Osteoblast (primary cell): ENCODE measurements at places on chromosomes 7 and 10.

DNA sequence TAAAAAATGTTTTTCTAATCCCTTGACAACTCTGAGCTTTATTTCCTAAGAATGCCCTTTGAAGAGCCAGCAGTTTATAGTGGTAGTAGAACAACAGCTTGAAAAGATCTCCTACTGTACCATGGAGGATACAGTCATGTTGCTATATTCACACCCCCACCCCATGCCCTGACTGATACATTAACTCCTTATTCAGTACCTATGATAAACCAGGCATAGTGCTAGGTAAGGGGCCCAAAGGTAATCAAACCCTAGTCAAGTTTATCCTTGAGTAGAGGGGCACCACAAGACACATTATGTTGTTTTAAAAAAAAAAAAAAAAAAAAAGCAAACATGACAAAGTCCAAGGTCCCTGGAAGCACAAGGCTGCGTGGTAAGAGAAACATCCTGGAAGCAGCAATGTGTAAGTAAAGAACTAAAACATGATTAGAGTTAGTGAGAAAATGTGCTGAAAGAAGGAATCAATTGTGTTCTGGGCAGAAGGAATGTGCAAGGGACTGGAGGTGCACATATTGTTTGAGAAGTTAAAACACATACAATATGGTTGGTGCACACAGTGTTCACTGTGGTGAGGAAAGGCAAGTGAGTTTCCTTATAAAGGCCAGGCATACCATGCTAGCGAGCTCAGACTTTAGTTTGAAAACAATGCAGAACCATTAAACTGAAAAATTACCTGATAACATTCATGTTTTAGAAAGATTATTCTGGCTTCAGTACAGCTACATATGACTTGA lies 51.2 kb downstream of the PDE1C start:
- H3K36me3 ChIP-seq: peaks cover 9% of the 10 kb centered on the region
- H3K4me1 ChIP-seq: peaks cover 4% of the 10 kb centered on the region
- H3K4me3 ChIP-seq: no peak overlapping the region
- no peaks in the 10 kb centered on the region for H3K27me3 ChIP-seq
- no peak overlapping the region for H3K27ac ChIP-seq
- no peak for DNase-seq

DNA sequence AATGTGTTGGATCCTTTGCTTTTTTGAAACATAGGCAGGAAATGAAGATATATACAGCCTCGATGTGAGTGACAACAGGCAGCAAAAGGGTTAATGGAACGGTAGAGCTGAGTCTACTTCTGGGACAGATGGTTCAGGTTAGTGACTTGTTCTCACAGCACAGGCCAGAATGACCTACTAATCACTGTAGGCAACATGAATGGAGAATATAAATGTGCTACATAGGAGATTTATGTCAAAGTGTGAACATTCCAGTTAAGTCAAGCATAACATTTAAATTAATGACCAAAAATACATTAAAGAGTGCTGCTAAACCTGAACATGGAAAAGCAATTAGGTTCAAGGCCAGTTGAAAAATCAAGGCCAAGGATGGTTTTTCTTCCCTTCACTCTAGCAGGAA lies 235.2 kb downstream of the POU6F2 start:
- no peaks in the 10 kb centered on the region for H3K4me1 ChIP-seq
- no peaks in the 10 kb centered on the region for H3K36me3 ChIP-seq
- no peak overlapping the region for H3K27ac ChIP-seq

DNA sequence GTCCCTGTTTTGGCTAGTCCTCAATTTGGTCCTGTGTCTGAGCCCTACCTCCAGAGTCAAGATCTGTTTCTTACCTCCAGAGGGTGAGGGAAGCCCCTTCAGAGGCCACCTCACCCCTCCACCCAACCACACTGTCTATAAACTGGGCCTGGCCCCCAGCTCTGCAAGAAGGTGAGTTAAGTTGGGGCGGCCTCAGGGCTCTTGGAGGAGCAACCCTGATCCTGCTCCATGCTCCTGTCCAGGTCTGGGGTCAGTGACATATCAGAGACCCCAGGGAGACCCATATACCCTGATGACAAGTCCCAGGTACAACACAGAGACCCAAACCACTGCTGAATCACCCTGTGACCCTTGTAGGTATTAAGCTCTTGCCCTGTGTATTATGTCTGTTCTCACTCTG lies 69.5 kb downstream of the MYL10 start:
- DNase-seq: peak; percentile 31
- H3K27me3 ChIP-seq: peaks cover 30% of the 10 kb centered on the region
- no peaks in the 10 kb centered on the region for H3K4me1 ChIP-seq
- H3K36me3 ChIP-seq: no peaks in the 10 kb centered on the region

GRCh38 chr7:42380401-42380800 lies 143.4 kb upstream of the GLI3 start:
- peaks cover 7% of the 10 kb centered on the region for H3K27me3 ChIP-seq
- H3K27ac ChIP-seq: no peak overlapping the region
- H3K4me3 ChIP-seq: no peak overlapping the region
- H3K4me1 ChIP-seq: peaks cover 4% of the 10 kb centered on the region
- DNase-seq: no peak

- DNase-seq: no peak
- H3K36me3 ChIP-seq: no peaks in the 10 kb centered on the region
- H3K4me3 ChIP-seq: no peak overlapping the region
- no peak overlapping the region for H3K27ac ChIP-seq
- no peaks in the 10 kb centered on the region for H3K4me1 ChIP-seq
- peaks cover 3% of the 10 kb centered on the region for H3K27me3 ChIP-seq
Observed at GRCh38 chr7:140534743-140535142, 55.4 kb upstream of the MKRN1 start.

DNA sequence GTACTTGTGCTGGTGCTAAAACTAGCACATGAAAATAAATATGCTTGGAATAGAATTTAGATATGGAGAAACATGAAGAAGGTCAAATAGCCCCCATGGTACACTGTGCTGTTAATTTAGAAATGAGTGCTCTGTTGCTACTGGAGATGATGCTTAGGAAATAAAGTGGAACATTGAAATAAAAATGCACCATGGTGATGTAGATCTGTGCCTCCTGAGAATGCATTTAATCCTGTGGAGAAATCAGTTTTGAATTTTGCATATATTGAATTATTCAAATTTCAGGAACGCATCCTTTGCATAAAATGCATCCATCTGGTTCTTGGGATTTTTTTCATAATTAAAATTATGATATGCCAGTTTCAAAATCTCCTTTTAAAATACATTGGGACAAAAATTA lies 44.5 kb downstream of the PLEKHA8 start:
- H3K36me3 ChIP-seq: no peaks in the 10 kb centered on the region
- H3K4me1 ChIP-seq: peaks cover 14% of the 10 kb centered on the region
- no peak overlapping the region for H3K4me3 ChIP-seq
- H3K27me3 ChIP-seq: no peaks in the 10 kb centered on the region
- DNase-seq: no peak

- H3K27ac ChIP-seq: no peak overlapping the region
- no peaks in the 10 kb centered on the region for H3K27me3 ChIP-seq
- H3K36me3 ChIP-seq: no peaks in the 10 kb centered on the region
- no peak overlapping the region for H3K4me3 ChIP-seq
- peak; percentile 89 for DNase-seq
- peaks cover 11% of the 10 kb centered on the region for H3K4me1 ChIP-seq
Observed at GRCh38 chr10:58044072-58044471, 223.6 kb downstream of the IPMK start.

DNA sequence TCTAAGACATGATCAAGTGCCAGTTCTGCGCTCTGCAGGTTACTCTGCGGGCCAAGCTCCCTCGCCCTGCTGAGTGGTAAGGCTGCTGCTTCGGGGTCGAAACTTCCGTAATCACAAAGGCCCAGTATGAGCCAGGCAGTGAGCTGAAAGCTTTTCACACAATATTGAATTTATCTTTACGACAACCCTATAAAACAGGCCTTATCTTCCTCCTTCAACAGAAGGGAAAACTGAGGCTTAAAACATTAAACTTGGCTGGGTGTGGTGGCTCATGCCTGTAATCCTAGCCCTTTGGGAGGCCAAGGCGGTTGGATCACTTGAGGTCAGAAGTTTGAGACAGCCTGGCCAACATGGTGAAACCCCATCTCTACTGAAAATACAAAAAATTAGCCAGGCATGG lies 83.3 kb downstream of the FAM107B start:
- no peak overlapping the region for H3K4me3 ChIP-seq
- no peaks in the 10 kb centered on the region for H3K27me3 ChIP-seq
- H3K36me3 ChIP-seq: no peaks in the 10 kb centered on the region
- H3K4me1 ChIP-seq: peaks cover 8% of the 10 kb centered on the region

- peak overlapping the region; percentile 92 for H3K4me3 ChIP-seq
- peak; percentile 49 for DNase-seq
- no peaks in the 10 kb centered on the region for H3K36me3 ChIP-seq
- peaks cover 12% of the 10 kb centered on the region for H3K4me1 ChIP-seq
Observed at GRCh38 chr10:18659819-18660535, 746 bp downstream of the ARL5B start.

DNA sequence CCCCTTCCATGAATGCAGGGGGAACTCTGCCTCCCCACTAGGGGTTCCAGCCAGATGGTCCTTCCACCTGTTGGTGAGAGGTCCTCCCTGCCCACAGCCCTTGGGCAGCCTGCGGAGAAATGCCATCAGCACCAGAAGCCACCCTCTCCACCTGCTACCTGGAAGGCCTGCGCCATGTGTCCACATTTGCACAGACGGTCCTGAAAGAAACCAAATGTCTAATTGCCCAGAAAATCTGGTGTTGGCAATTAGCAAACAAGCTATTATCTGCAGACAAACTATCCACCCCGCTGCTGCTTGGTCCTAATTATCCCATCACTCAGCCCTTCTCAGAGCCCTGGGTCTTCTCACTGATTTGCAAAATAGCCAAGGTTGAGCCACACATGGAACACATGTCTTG lies 32.3 kb downstream of the HSPA12A start:
- H3K27ac ChIP-seq: no peak overlapping the region
- H3K4me1 ChIP-seq: peaks cover 20% of the 10 kb centered on the region
- no peaks in the 10 kb centered on the region for H3K27me3 ChIP-seq
- no peak overlapping the region for H3K4me3 ChIP-seq
- H3K36me3 ChIP-seq: no peaks in the 10 kb centered on the region
- no peak for DNase-seq

- no peak overlapping the region for H3K27ac ChIP-seq
- no peaks in the 10 kb centered on the region for H3K27me3 ChIP-seq
- no peaks in the 10 kb centered on the region for H3K36me3 ChIP-seq
- peaks cover 10% of the 10 kb centered on the region for H3K4me1 ChIP-seq
- no peak for DNase-seq
Observed at GRCh38 chr7:17037356-17037755, 155.6 kb upstream of the AGR3 start.

- H3K4me3 ChIP-seq: no peak overlapping the region
- peaks cover 3% of the 10 kb centered on the region for H3K36me3 ChIP-seq
- H3K27me3 ChIP-seq: no peaks in the 10 kb centered on the region
- peak overlapping the region; percentile 91 for H3K27ac ChIP-seq
- DNase-seq: no peak
Observed at GRCh38 chr10:13787015-13787421, 200.3 kb downstream of the PRPF18 start.

DNA sequence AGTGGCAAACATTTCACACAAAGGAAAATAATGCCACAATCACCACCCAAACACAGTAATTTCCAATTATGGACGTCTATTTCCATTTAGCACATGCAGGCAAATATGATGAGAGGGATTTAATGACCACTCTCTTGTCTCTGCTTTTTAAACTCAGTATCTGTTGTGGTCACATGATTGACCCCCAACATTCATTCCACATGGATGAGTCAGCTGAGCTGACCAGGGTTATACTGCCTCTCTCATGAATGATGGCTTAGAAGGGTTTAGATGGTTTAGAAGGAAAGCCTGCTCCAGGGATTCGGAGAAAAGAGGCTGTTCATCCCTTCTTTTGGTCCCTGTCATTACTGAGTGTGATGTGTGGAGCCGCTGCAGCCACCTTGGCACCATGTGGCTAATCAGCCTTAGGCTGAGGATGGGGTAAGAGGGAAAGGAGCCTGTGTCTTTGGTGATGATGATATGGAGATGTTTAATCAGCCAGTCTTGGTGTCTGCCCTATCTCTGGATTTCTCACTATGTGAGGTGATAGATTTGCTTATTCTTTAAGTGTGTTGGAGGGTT lies 38.2 kb upstream of the JAKMIP3 start:
- H3K36me3 ChIP-seq: no peaks in the 10 kb centered on the region
- DNase-seq: peak; percentile 73

DNA sequence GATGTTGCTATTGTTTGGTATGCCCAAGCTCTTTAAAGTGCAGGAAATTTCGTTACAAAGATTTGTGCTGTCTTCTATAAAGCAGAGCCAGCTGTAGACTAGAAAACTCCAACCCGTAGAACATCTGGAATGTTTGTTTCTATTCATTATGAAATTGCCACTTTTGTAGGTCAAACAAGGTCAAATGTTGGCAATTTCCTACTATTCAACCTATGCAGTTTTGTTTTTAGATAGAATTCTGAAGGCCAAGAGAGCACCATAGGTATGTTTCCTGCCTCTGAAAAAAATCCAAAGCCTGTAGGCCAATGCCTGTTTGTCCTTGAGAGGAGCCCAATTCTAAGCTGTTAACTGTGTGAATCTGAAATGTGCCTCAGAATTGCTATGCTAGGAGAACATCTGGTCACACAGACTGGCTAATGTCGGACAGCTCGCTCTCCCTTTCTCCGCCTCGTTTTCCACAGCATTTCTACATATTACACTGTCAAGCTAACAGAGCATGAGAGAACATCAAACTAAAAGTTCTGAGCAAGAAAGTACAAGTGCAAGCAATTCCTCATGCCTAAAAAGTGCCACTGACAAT lies 267.2 kb upstream of the LRGUK start:
- no peaks in the 10 kb centered on the region for H3K27me3 ChIP-seq
- no peak for DNase-seq
- no peaks in the 10 kb centered on the region for H3K36me3 ChIP-seq
- H3K4me3 ChIP-seq: no peak overlapping the region
- no peaks in the 10 kb centered on the region for H3K4me1 ChIP-seq

DNA sequence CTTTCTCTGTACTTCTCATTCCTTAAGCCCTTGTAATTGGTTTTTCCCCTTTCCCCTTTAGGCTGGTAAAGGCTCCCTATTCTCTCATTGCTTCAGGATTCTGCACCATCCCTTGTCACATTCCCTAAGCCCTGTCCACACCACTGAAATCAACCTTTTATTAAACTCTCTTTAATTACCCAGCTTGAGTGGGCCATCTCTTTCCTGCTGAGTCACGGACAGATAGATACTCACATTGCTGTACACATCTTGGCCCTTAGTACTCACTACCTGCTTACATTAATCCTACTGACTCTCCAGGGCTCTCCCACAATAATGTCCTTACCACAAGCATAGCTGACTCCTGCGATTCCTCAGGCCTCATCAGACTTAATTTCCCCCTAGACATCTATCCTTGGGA lies 94.0 kb upstream of the PCGF5 start:
- H3K27ac ChIP-seq: no peak overlapping the region
- no peaks in the 10 kb centered on the region for H3K4me1 ChIP-seq
- peaks cover 13% of the 10 kb centered on the region for H3K27me3 ChIP-seq
- no peak overlapping the region for H3K4me3 ChIP-seq
- DNase-seq: no peak

DNA sequence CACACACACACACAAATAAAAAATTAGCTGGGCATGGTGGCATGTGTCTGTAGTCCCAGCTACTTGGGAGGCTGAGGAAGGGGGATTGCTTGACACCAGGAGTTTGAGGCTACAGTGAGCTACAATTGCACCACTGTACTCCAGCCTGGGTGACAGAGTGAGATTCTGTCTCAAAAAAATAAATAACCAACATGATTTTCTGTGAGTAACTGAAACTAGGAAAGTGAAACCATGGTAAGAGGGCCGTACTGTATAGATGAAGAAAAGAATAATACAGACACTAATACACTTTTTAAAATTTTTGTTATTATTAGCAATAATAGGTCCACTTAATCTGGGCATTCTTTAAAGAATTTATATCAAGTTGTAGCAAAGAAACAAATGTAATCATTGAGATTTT lies 170.9 kb downstream of the HGF start:
- H3K27ac ChIP-seq: peak overlapping the region; percentile 52
- no peaks in the 10 kb centered on the region for H3K27me3 ChIP-seq
- H3K4me1 ChIP-seq: peaks cover 47% of the 10 kb centered on the region
- DNase-seq: no peak
